ENCODE measurements at places on chromosomes 2 and 18.

GRCh38 chr2:197515315-197515738 is 539 bp upstream of the MOB4 start:
- DNase-seq: peak; percentile 47

- no peak for DNase-seq
Observed at GRCh38 chr2:220781622-220782241, 790.4 kb downstream of the EPHA4 start.

DNA sequence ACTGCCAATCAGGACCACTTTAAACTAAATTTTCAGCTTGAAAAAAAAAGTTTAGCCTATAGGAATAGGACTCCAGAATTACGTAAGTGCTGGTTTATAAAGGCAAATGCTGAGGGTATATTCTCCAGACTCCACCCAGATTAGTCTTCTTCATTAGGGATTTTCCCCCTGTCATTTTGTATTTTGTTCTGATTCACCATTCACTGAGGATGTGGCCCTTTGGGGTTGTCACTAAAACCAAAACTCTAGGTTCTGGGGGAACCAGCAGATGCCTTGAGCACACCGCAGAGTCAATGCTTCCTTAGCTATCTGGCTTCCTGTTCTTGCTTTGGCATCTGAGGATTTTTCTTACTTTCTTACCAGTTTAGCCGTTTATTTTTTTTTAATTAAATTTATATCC is 10.5 kb downstream of the SCYGR4 start:
- DNase-seq: no peak

DNA sequence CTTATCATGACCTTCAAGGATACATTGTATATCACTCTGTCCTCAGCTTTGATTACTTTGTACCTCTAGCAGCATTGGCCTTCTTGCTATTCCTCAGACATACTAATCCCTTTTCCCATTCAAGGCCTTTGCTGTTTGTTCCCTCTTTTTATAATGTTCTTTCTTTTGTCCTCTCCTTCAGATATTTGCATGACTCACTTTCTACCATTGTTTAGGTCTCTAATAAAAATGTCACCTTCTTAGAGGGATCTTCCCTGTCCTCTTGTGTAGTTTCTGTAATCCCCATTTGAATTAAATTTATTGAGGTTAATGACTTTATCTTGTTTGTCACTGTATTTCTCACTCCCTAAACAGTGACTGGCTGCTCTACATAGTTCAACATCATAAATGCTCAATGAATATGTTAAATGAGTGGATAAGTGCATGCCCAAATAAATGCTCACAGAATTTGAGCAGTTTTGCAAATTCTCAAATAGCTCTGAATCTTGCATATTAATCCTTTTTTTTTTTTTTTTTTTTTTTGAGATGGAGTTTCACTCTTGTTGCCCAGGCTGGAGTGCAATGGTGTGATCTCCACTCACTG is 135.9 kb downstream of the AGPS start:
- DNase-seq: no peak

- DNase-seq: peak; percentile 41
Observed at GRCh38 chr2:186486651-186487647, 889 bp downstream of the ZC3H15 start.

DNA sequence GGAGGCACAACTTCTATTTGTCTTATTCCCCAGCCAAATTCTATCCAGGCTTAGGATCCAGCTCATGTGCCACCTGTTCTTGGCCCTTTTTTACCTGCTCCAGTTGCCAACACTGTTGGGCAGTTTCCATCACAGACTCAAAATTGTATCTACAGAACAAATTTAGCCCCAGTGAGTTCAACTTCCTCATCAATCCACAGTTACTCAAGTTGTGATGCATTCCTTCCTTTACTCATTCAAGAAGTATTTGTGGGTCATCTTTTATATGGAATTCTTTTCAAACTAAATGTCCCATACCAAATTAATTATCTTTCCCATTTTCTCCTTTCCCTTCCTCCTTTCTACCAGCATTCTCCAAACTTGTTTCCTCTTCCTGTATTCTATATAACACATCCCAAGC is 12.7 kb upstream of the DDX18 start:
- DNase-seq: no peak

DNA sequence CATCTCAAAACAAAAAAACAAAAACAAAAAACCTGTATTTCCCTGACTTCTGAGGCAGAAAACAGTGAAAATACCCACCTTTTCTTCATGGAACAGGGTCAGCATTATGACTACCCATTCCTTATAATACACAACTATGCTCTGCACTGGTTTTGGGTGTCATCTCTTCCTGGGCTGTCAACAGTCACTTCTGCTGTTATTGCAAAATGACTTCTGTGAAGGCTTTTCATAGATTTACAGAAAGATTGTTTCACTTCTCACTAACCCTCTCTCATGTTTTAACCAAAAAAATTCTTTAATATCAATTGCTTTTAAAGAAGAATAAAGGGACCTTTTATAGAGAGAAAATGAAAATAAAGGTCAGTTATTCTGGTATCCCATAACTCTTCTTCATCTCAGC is 26.5 kb upstream of the PIK3C3 start:
- no peak for DNase-seq

- DNase-seq: no peak
Observed at GRCh38 chr2:12809526-12809925, 92.8 kb downstream of the TRIB2 start.

DNA sequence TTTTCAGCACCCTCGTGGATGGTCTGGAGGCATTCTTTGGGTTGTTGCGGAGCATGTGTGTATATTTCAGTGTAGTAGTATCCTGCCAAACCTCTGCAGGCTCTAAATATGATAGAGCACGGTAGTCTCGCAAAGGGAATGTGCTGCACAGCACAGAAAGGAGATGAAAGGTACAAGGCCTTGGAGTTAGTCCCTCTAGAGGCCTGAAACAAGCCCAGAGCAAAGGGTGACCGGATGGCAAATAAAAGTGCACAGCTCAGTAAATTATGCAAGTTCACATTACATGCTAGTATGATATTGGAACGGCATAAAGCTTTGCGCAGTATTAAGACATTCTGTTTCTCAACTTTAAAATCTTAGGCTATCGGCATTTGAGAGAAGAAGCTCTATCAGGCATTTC is 294.5 kb upstream of the REV1 start:
- DNase-seq: no peak

DNA sequence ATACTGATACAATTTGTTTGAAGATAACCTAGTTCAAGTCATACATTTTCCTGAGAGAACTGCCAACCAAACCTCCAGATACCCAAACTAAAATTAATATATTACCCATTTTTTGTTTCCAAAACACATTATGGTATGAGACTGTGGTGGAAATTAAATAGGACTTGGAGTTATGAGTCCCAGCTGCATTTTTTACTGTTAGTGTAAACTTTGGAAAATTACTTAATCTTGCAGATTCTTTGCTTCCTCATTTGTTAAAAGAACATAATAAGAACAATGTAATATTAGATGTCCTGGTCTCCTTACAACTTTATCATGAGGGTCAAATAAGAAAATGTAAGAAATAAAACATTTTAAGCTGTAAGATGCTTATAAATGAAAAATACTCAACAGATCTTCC is 98.2 kb upstream of the TRIB2 start:
- DNase-seq: peak; percentile 30

- DNase-seq: no peak
Observed at GRCh38 chr18:79509536-79509930, 113.8 kb downstream of the NFATC1 start.

GRCh38 chr2:2325516-2325915 is 5.6 kb downstream of the MYT1L start:
- no peak for DNase-seq

DNA sequence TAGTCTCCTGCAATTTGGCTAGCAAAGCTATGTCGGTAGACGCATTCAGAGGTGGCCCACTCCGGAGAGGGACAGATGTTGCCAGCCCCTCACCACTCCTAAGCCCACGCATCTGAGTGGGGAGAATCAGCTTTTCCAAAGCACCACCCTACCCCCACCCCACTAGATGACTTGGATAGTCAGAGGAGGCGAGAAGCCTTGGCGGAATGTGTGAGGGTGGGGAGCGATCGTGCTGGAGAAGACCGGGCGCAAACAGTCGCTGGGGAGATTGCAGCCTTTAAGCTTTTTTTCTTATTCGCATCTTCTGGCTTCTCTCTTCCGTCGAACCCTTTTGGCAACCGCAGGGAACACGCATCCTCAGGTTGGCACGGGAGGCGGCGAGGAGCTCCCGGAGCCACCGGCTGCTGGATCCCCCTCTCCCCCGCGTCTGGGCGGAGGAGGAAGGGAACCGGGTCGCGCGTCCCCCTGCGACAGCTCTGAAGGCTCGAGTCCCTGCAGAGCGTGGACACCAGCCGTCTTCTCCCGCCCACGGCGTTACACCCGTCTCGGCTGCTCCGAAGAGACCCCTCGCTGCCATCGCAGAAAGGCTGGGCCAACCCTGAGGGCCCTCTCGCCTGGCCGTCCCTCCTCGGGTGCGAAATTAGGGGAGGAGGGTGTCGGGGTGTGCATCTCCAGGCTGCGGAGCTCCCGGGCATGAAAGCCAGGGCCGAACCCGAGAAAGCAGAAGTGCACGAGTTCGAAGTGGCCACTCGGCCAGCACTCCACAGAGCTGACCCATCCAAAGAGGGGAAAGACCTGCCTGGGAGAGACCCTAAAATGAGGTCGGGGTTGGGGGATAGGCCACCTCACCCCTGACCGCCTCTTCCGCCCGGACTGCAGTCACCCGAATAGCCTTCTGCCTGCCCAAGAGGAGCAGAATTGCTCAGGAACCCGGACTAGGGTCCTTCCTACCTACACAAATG is 12.2 kb downstream of the EVX2 start:
- DNase-seq: no peak

GRCh38 chr18:30465096-30465495 is 577.4 kb downstream of the DSC3 start:
- no peak for DNase-seq

DNA sequence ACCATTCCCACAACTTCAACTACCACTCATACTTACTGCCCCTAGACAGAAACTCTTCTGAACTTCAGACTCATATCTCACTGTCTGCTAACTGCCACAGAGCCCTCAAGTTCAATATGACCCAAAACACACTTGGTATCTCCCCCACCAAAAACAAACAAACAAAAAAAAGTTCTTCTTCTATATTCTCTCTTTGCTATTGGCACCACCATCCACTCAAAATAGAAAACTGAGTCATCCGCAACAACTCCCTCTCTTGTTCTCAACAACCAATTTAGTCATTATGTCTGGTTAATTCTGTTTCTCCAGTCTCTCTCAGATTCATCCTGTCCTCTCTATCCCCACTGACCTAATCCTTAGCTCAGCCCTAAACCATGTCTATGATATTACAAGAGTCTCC is 7.2 kb upstream of the DCTN1 start:
- DNase-seq: no peak

- DNase-seq: no peak
Observed at GRCh38 chr2:63676135-63676534, 87.4 kb downstream of the MDH1 start.

GRCh38 chr18:46171331-46171730 is 67.1 kb downstream of the HAUS1 start:
- no peak for DNase-seq

GRCh38 chr2:58553937-58554336 is 312.8 kb upstream of the FANCL start:
- peak; percentile 8 for DNase-seq

DNA sequence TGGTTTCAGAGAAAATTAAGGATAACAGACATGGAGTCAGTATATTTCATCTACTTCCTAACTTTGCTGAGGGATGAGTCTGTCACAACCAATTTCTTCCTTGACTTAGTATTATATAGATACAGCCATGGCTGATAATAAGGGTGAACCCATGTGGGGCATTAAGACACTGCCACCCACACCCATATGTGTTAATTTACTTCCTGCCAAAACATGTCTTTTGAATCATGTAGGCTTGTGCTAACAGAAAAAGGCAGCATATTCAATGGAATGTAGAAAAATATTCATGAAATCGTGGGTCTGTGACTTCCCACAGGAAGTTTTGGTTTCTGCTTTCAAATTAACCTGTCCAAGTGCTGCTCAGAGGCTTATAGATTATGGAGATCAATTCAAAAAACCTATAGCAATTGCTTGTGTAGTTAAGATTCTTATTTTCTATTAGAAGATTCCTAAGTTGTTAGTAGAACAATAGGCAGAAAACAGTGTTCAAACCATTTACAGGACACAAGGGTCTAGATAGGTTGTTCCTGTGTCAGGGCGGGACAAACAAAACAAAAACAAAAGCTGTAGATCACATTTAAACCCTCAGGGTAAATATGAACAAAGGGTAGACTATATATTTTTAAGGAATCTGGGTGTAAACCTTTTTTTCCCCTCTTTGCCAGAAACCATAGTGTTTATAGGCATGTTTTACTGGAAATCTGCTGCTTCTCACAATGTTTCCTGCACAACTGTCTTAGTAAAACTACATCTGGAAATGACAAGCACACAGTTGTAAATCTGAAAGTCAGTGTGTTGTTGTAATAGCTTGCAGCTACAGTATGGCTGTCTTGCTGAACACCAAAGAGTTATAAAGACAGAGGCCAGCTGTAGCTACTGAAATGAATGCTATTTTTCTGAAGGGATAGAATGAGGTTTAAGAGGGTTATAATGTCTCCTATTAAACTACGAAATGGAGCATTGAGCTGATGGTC is 691.2 kb downstream of the EPHA4 start:
- no peak for DNase-seq

GRCh38 chr2:127570282-127571250 is 35.1 kb downstream of the MYO7B start:
- DNase-seq: no peak

GRCh38 chr18:37006742-37007141 is 177.8 kb downstream of the KIAA1328 start:
- DNase-seq: no peak

DNA sequence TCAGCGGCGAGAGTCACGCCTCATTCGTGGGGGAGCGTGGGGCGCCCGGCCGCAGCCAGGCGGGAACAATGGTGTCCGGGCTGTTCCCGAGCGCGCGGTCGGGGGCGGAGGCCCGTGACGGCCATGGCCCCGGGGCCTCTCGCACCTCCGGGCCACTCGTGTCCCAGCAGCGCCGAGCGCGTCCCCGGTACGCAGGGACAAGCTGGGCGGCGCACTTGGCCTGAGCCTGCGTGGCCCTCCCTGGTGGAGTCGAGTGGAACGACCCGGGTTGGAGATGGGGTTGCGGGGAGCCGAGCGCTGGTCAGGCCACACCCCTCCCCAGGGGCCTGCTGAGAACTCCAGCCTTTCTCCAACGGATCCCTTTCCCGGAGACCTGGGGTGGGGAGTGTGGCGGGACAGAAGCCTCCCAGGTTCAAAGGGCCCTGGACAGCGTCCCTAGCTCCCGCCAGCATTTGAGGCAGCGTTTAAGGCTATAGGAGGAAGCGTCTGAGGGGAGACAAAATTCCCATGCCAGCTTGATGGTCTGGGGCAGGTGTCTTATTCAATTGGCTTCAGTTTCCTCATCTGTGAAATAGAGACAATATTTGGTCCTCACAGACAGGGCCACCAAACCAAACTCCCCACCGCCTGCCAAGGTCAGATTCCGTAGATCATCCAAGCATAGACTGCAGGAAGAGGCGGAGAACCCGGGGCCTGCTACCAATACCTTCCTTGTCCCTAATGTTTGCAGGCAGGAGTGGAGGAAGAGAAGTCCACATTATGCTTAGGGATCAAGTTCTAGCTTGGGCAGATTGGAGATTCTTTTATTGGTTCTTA is 553 bp downstream of the CNDP2 start:
- peak; percentile 57 for DNase-seq

All from fibroblast of villous mesenchyme (primary cell).